ENCODE measurements at places on chromosomes 11 and 22.

GRCh38 chr22:18110194-18110953, at the start of gene TUBA8:
Gene TUBA8 (plus strand): TSS chr22:18110809. CDS start chr22:18110866, 57 bp downstream.
- DNase-seq = peak; percentile 40

DNA sequence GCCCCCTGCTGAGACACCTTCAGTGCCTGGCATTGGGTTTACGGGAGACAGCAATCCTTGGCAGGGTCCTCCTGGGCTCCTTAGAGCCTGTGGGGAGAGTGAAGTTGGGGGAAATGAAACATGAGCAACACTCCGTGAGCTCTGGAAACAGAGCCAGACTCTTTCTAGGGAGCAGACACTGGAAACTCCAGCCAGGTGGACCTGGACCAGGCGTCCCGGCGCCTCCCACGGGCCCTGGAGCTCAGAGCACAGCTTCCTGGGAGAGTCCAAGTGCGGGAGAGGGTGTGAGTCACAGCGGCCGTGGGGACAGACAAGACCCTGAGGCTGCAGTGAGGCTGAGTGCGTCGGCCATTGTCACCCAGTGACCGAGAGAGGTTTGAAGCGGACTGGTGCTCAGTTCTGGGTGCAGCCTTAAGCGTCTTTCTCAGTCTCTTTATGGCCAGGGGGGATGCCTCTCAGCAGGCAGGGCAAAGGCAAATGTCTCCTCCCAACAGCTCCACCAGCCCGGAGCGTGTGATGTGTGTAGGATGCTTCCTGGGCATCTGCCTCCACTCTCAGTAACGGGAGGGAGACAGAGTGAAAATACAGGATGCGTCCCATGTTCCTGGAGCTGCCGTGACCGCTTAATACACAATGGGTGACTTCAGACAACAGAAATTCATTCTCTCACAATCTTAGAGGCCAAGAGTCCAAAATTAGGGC, 399.2 kb downstream of the SHANK2 start:
- DNase-seq = no peak

DNA sequence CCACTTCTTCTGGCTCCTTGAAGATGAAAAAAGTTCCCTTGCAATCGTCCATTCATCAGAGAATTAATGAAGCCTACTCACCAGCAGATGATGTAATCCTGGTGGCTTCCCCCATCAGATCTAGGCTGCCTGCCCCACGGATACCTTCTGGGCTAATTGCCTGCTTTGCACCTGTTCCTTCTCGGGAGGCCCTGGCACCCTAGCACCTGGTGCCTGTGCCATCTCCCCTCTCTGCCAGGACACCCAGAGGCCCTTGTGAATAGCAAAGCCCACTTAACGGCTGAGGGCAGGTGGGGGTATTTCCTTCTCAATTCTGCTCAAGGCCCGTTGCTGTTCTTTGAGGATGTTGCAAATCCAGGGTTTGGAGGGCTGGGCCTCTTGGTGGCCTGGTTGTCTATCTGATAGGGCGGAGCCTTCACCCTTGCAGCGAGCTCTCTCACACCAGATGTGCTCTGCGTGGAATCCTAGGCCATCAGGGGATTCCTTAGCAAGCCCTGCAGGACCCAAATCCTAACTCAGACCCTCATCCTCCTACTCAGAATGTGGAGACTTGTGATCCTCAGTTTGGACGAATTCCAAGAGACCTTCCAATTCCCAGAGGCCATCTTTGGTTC, at the start of gene LMO2:
LMO2 (minus strand) TSS at position 363 of the 614 bp plus-strand sequence. CDS start 22,360 bp downstream, outside the sequence.
- no peak for DNase-seq

DNA sequence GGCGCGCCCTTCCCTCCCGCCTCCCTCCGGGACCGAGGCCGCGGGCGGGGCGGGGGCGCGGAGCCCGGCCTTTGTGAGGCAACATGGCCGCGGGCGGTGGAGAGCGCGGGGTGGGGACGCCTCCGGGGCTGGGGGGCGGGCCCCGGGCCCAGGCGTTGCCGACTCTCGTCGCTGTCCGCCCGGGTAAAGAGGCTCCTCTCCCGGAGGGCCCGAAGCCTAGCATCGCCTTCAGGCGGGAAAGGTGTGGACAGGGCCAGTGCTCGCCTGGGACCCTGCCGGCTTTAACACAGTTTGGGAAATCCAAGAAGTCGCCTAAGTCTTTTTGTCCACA, 369 bp downstream of the DGCR8 start:
- DNase-seq = peak; percentile 69

DNA sequence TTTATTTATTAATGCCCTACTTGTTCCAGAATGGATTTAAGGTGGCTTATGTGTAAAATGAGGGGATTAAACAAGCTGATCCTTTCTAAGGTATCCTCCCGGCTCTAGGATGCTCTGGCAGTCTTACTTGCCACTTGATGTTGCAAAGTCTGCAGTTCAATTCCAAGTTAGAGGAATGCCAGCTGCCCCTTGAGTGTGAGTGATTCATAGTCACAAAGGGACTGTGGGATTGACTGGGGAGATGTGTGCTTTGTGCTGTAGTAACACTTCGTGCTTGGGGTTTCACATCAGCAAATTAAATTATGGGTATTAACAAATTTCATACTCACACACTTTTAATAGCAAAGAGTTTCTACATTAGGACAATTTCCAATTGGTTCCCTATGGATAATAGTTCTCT, 550.8 kb upstream of the CADM1 start:
- DNase-seq = no peak

DNA sequence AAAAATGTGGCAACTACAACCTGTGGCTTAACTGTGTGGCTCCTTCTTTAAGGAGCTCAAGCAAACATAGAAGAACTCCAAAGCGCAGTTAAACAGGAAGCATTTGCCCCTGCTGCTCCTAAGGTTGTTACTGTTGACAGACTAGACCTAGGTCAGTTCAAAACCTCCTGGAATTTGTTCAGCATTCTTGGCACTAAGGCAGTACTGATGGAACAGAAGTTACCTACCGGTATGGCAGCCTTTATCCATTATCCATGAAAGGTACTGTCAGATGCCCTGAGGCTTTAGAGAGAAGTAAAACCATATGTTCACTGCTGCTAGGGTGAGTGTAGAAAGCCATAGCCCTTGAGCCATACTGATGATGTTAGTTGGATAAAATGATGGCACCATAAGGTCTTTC, 916.5 kb upstream of the FAT3 start:
- no peak for DNase-seq

DNA sequence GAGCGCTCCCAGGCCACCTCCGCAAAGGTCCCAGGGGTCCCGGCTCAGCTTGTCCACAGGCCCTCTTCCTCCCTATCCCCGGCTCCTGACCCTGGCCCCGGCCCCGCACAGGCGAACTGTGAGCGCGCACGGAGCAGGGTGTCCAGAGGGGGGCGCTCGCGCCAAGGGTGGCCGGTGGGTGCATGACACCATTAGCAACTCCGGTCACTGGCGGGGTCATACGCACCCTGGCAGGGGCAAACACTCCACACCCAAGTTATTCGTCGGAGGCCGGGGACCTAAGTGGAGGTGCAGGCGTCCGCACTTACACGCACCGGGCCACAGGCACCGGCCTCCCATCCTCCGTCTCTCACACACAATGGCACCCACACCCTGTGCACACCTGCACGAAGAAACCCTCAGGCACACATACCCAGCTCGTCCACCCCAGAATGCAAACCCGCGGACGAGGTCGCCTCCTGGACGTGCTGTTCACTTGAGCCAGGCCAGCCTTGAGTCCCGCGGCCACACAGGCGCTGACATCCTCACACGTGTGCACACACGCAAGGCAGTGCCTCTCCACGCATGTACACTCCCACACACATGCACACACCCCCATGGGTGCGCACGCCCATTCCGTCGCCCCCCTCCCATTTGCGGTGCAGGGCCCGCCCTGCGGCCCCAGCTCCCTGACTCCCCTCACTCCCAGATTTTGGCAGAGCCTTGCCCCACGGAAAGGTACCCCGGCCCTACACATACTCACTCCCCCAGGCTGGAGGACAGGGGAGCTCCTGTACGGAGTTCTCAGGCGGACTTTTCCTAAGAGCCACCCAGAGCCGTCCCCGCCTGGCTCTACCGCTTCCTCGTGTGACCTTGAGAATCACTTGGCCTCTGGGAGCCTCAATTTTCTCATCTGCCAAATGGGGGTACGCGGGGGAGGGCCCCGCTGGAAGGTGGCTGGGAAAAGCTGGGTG, at the start of gene RASGRP2:
RASGRP2 (minus strand) TSS at position 552 of the 953 bp plus-strand sequence. CDS start 1,276 bp downstream, outside the sequence.
- DNase-seq = peak; percentile 70

GRCh38 chr11:69841859-69842698, 22.9 kb upstream of the FGF3 start:
- DNase-seq = peak; percentile 11

GRCh38 chr11:79116600-79116999, 324.2 kb downstream of the TENM4 start:
- DNase-seq = no peak

- no peak for DNase-seq
These were observed 44.9 kb downstream of the MACROD1 start for GRCh38 chr11:64120951-64121569.

- DNase-seq = no peak
These were observed 1.2 kb downstream of the NDUFC2 start for GRCh38 chr11:78078218-78079167.

DNA sequence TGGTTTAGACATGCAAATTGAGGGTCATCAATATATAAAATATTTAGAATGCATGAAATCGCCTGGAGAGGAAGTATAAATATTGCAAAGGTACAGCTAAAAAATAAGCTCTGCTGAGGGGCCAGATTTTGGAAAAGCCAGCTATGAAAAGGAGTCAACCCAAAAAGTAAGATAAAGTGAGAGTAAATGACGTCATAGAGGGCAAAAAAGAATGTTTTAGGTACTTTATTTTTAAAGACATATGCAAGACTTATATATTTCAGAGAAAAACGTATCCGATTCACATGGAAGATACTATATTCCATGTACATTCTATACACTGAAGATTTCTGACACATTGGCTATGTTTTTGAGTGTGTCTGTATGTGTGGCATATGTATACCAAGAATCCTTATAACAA, 13.6 kb downstream of the GRM5 start:
- no peak for DNase-seq

DNA sequence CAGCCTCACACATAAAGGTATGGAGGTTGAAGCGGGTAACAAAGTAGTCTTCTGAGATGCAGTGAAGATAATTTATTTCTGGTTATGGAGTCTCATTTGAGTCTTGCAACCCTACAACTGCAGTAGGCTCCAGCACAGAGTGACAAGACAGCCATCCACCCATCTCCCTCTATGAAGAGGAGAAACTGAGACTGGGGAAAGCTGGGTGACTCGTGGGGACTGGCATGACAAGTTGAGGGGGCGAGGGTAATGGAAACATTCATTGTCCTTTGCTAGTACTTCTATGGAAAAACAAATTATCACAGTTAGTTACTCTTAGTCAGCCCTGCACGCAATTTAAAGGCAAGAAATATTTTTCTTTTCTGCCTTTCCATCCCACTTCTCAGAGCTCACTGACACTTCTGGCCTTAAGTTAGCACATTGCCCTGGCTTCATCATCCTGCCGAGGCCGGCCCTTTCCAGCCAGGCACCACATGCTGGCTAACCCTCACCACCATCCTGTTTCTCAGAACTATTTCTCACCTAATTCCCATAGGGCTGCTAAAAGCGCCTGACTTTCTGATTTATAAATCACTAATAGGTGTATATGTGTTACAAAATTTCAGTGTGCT, 361.1 kb downstream of the ETS1 start:
- peak; percentile 22 for DNase-seq

DNA sequence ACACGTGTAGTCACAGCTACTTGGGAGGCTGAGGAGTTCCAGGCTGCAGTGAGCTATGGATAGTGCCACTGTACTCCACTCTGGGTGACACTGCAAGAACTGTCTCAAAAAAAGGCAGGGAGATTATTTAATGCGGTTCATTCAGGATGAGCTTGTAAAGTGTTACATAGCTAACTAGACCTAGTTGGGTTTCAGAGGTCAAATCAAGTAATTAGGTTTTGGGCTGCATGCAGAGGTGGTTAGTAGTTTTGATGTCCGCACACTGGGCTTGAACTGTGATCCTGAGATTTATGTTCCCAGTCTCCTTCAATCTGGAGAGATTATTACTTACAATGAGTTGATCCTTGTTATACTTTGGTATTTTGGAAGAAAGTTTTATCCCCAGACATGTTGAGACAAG, 2.1 kb upstream of the RBM4 start:
- DNase-seq = no peak

DNA sequence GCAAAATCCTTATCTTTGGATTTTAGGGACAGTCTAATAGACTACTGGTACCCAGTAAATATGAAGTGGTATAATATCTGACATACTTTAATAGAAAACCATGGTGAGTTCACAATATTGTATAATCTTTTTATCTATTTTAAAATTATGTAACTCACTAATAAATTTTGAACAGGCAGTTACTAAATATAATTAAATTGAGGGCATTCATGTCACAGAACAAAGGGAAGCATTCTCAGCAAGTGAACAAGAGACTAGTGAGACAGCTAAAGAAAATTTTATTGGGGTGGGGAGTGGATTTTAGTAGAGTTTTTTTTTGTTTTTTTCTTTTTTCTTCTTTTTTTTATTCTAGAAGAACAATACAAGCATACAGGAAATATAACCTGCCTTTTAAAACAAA, 55.0 kb downstream of the DNAJC24 start:
- DNase-seq = no peak

GRCh38 chr11:122709039-122709760, 53.7 kb downstream of the UBASH3B start:
- no peak for DNase-seq

- DNase-seq = no peak
These were observed 10.0 kb downstream of the LMO2 start for GRCh38 chr11:33881651-33882503.

DNA sequence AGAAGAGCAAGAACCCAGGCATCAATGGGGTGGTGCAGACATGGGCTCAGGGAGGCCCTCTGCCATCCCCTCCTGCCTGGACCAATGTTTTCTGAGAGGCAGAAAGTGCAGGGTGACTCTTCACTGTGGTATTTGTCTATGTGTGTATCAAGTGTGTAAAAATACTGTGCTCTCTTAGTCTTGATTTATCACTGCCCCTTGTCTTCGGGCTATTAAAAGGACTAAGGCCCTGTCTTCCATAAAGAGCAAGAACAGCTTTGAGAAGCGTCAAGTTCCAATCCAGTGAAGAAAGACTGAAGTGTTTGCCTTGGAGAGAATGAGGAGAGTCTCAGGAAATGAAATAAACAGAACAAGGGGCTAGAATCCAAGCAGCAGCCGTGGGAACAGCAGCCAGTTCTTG, 14.4 kb downstream of the PRSS23 start:
- no peak for DNase-seq

DNA sequence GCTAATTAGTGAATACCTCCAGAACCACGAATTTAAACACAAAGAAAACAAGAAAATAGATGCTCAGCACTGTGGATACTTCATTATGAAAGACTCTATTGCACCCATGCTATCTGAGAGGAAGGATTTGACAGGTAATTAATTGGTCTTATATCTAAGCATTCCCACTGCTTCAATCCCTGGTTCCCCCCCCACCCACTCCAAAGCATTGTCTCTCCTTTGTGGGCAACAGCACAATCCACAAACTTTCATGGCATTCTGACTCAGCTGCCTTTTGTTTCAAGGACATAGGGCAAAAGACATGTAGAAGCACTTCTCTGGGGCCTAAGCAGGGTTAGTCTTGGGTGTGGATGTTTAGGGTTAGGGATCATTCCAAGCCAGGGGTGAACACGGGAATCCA, 551.4 kb downstream of the BUD13 start:
- no peak for DNase-seq

GRCh38 chr11:125532668-125533067, 36.6 kb upstream of the FEZ1 start:
- DNase-seq = no peak

- DNase-seq = no peak
These were observed 296.9 kb downstream of the KIRREL3 start for GRCh38 chr11:126703662-126704061.

- DNase-seq = no peak
These were observed 4.5 kb downstream of the MYEOV start for GRCh38 chr11:69298267-69299022.
